ENCODE measurements at places on chromosomes 5 and 9.

- DNase-seq = no peak
Observed at GRCh38 chr5:155872629-155873220, 454.2 kb upstream of the SGCD start.

GRCh38 chr5:173925449-173926071 lies 37.4 kb downstream of the CPEB4 start:
- DNase-seq = peak; percentile 53

DNA sequence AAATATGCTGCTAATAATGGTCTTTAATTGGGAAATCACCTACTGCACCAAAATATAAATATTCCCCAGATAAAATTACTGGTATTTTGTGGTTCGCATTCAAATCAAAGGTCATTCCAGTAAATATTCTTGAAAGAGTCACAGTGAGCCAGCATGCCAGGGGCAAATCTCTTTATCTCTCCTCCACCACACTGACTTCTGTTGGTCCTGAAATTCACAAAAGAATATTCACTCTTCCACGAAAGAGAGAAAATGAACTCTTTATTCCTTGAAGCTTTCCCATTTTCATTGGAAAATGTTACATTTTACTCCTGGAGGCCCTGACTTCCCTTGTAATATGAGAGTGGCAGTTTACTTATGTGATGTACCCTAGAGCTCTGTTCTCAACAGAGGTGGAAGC lies 39.7 kb downstream of the ZNF366 start:
- no peak for DNase-seq

- peak; percentile 93 for DNase-seq
Observed at GRCh38 chr9:131111186-131111853, 14.1 kb upstream of the NUP214 start.

DNA sequence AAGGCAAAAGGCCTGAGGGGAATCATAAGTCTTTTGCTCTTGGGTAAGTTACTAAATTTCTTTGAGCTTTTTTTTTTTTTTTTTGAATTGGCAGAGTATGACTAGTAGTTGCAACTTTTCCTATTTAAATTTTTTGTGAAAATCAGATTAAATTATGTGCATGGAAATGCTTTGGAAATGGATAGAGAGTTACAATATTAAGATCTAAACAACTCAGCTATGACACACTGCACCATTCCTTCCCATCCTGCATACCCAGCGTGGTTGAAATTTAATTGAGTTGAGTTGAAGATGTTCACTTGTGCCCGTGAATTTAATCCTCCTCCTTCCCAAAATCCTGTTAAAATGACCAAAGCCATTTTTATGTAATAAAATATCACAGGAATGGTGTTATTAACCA lies 296.4 kb downstream of the ACTL7B start:
- no peak for DNase-seq

- DNase-seq = no peak
Observed at GRCh38 chr5:79602889-79603288, 9.4 kb upstream of the TENT2 start.

DNA sequence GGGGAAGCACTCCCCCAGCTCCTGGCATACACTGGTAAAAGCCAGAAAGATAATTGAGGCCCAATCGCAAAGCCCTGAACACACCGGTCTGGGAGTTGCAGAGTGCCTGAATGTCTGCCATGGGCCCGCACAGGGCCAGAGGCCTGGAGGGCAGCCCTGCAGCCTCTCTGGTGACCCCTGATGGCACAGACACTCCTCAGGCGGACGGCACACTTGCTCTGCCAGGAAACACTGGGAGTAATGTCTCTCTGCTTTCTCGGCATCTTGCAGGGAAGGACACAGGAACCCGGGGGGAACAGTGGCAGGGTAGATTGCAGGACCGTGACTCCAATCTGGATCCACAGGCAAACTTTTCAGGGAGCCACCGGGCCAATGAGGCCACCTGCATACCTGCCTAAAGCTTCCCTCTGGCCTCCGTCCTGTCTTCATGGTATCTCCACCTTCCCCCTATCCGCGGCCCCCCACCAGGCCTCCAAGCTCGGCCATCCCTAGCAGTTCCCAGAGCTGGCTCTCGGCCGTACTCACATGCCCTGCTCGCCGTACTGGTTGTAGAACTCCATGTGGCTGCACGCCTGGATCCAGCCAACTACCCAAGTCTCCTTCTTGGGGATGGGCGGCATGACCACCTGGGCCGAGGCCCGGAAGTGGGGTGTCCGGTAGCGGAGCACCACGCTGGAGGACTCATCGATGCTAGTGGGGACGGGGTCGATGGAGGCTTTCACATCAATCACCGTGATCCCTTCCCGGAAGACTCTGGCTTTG lies 797 bp downstream of the FAM78A start:
- DNase-seq = no peak

DNA sequence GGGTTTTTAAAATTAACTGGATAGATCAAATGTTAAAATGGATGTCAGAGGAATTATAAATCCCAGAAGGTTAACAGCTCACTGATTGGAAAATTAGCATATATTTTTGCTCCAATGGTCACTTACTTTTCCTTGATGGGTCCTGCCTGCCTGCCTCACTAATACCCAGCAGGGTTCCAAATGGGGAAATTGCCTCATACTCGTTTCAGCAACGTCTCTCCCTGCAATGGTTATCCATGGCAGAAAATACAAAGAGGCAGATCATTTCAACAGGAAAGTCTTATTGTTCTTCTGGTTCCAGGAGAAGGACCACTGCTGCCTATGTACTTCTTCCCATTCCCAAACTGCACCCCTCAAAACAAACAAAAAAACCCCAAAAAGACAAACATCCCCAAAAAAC lies 71.3 kb downstream of the ERP44 start:
- DNase-seq = no peak

DNA sequence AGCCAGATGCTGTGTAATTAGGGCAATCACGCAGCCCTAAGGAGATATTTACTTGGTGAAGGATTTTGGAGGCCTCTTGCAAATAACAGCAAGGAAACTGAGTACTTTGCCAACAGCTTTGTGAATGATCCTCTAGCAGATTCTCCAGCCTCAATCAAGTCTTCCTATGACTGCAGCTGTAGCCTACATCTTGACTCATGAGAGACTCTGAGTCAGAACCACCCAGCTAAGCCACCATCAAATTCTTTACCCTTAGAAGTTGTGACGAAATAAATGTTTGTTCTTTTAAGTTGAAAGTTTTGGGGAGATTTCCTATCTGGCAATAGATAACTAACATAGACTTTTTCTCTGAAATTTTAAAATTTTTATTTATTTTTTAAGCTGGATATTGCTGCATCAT lies 237.6 kb upstream of the CCNH start:
- peak; percentile 1 for DNase-seq

DNA sequence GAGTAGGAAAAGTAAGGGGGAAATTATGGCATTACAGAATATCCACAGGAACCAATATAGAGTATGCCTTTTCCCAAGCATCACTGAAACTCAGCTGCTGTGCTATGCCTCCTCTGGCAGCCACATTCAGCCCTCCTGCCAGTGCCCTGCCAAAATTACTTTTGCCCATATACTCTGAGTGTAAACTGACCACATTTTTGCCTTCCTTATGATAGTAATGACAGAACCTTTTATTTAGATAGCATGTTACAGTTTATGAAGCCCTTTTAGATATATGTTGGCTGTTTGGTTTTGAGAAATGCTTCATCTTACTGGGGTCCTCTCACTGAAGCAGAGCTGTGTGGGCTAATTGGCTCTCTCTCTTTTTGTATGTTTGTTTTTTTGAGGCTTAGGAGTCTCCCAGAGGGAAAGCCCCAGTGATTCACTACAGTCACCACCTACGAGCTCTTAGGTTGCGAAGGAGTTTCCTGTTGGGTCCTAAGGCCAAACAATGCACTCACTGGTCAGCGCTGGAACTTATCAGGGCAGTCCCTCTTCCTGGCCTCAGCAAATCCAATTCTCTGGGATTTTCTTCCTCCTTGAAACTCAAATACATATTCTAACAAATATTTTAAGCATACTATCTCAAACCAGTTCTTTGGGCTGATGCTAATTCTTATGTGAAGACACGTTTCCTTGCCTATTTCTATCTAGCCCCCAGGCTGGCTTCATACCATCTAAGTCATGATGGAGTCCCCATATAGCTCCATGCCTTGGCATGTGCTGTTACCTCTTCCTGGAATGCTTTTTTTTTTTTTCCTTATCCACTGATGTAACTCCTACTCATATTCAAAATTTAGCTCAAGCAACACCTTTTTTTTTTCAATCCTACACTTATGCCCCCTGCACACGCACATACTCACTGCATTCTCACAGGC lies 3.7 kb downstream of the PHF24 start:
- DNase-seq = peak; percentile 85

- DNase-seq = peak; percentile 21
Observed at GRCh38 chr5:168513861-168514428, 15.2 kb upstream of the FBLL1 start.

- DNase-seq = no peak
Observed at GRCh38 chr9:100229136-100229535, 123.6 kb downstream of the TEX10 start.

DNA sequence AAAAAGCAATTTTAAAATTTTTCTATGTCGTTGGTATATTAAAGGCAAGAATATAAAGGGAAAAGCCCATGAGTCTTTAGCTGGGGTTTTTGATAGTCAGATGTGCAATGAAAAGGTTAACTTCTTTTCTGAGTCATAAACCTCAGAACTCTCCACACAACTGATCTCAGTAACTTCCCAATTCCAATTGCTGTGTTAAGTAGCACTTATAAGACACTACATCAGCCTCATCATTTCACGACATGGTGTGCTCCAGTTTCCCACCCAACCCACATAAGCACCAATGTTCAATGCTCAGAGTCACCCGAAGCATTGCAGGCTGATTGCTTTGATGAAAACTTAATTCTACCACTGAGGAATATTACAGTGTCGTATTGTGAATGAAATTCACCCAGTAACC lies 155.8 kb downstream of the TSSK1B start:
- peak; percentile 59 for DNase-seq

GRCh38 chr9:91160599-91161464 lies 200.9 kb downstream of the AUH start:
- no peak for DNase-seq

Data from renal cortical epithelial cell (primary cell).